ENCODE measurements at places on chromosomes 12 and 14.

DNA sequence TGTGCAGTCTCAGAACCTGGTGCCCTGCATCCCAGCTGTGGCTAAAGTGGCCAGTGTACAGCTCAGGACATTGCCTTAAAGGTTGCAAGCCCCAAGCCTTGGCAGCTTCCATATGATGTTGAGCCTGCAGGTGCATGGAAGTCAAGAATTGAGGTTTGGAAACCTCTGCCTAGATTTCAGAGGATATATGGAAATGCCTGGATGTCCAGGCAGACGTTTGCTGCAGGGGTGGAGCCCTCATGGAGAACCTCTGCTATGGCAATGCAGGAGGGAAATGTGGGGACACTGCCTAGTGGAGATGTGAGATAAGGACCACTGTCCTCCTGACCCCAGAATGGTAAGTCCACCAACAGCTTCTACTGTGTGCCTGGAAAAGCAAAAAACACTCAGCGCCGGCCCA lies 17.9 kb upstream of the CNIH1 start:
- no peak for DNase-seq

GRCh38 chr12:118618695-118619094 lies 242.3 kb downstream of the SUDS3 start:
- no peak for DNase-seq

DNA sequence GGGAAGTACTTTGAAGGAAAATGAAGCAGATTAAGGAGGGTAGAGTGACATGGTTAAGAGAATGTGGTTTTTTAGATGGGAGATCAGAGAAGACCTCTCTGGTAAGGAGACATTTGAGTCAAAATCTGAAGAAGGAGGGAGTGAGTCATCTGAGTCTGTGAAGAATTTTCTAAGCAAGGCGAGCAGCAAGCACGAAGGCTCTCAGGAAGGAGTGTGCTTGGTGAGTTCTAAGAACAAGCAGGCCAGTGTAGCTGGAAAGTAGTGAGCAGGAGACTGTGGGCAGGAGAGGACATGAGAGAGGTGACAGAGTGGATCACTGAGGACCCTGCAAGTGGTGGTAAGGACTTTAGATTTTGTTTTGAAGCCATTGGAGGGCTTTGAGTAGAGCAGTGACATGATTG lies 76.3 kb upstream of the FUT8 start:
- DNase-seq, result no peak

- no peak for DNase-seq
Measured at GRCh38 chr12:130640901-130641300, 75.2 kb downstream of the RIMBP2 start.

DNA sequence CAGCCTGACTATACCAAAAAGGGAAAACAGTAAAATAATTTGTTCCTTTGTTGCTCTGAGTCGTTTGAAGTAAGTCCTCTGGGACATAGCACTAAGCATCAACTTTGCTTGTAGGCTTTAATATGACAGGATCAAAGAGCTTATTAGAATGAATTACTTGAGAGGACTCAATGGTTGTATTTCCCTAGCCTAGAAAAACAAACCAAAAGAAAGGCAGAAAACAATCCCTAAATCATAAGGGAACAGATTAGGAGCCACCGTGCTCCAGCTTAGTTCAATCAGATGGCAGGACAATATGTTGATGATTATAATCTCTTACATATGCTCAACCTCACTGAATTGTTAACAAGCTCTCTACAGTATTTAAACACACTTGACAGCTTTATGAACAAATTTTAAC lies 988.4 kb downstream of the FLRT2 start:
- no peak for DNase-seq

- DNase-seq, result peak; percentile 9
Measured at GRCh38 chr12:32261638-32262037, 137.7 kb upstream of the FGD4 start.

GRCh38 chr12:44159862-44160261 lies 324.0 kb downstream of the TMEM117 start:
- no peak for DNase-seq

DNA sequence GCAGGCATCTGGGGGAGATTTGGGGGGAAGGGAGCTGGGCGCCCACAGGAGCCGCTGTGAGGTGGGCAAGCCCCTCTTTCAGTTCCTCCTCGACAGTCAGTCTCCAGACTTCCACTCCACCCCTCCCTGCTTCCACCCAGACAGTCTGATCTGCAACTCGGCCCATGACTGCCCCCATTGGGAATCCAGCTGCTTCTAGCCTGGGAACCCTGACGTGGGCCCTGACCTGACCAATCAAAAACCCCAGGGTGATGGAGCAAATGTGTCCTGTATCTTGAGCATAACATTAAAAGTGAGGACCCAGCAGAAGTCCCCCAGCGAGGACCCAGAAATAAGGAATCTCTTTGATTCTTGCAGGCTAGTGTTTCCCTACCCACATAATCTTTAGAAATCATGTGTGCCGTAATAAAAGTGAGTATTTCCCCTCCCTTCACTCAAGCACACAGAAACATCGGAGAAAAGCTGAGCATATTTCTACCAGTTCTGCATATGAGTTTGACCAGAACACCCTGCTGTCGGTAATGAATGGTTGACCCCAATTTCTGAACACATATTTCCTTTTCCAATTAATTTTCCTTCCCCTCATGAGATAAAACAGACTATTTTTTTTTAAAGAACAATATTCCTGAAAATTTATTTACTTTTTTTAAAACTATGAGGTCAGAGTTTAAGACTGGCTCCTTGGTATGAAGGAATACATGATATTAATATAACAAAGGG lies 6.4 kb downstream of the SSH1 start:
- peak; percentile 19 for DNase-seq

DNA sequence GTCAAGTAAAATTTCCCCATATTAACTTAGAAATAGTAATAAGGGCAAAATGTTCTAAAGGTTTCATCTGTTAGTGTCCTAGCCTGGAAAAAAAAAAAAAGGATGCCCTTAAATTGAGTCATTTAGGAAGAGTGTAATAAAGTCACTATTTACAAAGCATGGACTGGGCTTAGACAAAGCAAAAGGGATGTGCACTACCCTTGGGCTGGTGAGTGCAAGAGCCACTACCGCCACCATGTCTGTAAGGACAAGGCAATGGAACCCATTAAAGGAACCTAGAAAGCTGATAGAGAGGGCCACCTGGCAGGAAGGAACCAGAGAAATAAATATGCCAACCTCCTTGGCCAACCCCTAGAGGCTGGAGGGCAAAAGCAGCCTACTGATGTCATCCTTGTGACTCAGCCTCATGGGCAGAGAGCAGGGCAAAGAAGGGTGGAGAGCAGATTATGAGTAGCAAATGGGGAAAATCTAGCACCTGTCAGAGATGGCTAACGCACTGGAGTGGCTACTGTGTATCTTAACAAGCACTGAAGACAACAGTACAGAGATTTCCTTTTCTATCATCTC lies 59.5 kb upstream of the FUT8 start:
- no peak for DNase-seq

- peak; percentile 73 for DNase-seq
Measured at GRCh38 chr12:14771651-14772137, 31.6 kb downstream of the WBP11 start.
